ENCODE measurements at places on chromosomes 3 and 15.

GRCh38 chr3:43005253-43005652 is 26.1 kb downstream of the GASK1A start:
- no peak for DNase-seq

DNA sequence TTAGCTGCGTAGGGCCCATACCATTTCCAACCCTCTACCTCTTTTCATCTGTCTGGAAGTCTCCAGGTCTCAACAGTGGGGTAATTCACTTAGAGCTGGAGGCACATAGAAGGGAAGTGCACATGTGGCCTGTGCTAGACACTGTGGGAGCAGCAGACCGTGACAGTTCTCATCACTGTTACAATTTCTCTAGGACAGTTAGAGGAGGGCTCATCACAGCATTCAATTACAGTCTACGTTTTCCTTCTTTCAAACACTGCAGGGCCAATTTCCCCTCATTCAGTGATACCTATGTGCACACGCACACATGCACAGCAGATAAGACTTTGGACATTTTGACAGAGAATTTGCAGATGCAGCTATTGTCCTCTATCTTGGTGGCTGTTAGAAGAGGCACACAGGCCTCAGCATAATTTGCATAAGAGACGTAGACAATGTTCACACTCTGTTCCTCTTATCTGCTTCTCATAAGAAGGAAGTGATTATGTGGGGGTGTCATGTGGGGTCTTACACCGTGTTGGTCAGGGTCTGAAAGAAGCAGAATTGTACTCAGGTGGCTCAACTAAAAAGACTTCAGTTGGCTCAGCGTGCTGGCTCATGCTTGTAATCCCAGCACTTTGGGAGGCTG is 12.6 kb upstream of the HRG start:
- DNase-seq, result no peak

DNA sequence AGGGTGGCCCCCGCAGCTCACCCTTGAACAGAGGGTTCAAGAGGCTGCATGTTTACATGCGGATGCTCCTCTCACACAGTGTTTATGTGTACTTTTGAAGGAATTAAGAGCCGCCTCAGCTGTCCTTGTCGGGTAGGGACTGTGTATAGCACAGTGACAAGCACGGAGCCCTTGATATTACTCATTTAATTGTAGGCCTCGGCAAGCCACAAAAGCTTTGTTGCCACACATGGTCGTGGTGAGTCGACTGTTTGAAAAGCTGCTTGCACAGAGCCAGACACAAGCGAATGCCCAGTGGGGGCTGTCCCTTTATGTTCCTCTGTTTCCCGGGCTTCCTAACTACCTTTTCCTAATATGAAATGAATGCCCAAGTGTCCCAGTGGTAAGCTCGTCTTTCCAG is 4.5 kb downstream of the ESYT3 start:
- DNase-seq, result no peak

GRCh38 chr3:53185761-53186465 is 24.9 kb downstream of the PRKCD start:
- no peak for DNase-seq

DNA sequence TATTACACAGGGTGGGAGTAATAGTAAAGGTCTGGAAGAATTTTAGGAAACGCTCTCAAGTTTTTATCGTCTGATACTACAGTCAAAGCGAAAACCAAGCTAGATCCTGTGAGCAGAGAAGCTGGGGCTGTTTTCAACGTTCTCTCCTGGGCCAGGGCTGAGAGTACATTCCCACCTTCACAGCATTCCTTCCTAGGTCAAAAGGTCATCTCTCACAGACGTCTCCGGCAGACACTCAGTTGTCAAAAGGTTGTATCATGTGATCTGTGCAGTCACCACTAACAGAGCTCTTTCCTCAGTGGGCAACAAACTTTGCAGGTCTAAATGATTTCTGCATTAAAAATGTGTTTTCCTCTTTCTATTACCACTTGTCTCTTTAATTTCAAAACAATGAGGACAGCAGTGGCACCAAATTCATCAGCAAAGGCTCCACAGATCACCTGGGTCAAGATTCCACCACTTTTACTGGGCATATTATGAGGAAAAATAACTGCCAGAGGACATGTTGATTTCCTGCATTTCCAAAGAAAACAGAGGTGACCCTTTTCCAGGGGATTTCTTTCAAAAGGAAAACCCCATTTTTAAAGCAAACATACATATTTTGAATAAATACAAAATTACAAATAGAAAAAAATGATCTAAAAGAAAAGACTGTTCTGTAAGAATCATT is 41.9 kb downstream of the MEIS2 start:
- DNase-seq, result no peak

All from CMK (cell line).